Astrocyte of the hippocampus (primary cell): ENCODE measurements at places on chromosomes 5 and 9.

GRCh38 chr5:128300181-128300580 lies 216.6 kb downstream of the SLC12A2 start:
- DNase-seq: no peak

DNA sequence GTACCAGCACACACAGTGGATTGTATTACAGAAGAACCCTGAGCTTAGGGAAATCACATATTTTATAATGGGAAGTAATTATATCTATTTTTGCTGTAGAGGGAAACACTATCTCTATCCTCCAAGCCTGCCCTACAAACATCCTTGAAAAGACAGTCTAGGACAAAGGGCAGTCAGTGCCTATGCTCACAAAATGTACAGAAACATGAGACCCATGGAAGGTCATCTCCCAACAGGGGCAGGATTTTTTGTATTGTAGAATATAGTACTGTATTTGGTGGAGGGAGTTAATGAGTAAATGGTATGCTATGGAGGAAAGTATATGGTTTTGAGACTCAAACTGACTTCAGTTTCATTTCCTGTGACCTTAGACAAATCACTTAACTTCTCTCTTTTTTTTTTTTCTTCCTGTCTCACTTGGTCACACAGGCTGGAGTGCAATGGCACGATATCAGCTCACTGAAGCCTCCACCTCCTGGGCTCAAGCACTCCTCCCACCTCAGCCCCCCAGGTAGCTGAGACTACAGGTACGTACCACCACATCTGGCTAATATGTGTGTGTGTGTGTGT lies 5.8 kb upstream of the RAB14 start:
- no peak for DNase-seq

DNA sequence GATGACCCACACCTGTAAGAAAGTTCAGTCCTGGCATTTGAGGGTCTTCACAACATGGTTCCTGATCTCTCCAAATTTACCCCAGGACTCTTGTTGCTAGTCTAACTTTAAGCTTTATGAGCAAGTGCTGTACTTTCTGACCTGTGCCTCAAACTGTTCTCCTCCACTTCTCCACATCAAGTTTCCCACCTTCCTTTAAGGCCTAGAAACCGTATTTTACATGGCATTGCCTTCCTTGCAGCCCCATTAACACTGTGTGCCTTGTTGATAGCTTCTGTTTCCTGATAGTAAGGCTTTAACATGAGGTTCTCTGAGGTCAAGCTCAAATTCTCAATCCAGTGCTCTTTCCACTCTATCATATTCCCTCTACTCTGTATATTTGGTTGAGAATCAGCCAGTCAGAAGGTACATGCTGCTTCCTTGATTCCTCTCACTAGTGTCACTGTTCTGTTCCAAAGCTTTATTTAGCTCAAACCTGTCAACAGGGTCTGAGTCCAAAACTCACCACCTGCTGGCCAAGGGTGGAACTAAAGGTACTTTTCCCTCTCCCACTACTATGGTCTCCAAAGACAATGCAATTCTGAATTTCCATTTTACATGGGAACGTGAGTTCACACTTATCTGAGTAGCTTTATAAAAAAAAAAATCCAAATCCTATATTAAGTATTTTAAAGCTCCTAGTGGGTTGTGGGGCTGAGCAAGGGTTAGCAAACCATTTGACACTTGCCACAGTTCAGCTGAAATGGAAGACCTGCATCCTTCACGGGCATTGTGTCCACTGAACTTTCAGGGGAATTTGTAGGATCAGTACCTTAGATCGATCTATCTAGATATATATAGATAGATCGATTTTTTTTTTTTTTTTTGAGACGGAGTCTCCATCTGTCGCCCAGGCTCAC lies 21.1 kb downstream of the VCP start:
- peak; percentile 65 for DNase-seq

GRCh38 chr5:121296356-121296755 lies 555.3 kb upstream of the FTMT start:
- no peak for DNase-seq

DNA sequence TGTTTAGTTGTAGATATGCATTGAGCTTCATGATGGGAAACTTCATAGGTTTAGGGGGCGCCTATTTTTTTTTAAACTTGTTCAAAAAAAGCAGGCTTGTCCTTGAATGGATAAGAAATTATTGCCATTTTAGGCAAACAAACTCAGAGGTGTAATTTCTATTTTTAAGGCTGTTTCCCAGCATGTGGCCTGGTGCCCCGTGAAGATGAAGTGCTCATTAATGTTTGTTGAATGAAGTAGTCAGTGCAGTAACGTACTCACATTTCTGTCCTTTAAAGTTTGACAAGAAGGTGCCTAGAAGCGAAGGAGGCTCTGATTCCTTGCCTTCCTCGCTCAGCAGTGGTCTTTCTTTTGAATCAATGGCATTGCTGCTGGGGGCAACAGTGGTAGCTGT lies 54.3 kb downstream of the ZNF618 start:
- no peak for DNase-seq

GRCh38 chr5:65866837-65867521 lies 59.4 kb upstream of the ERBIN start:
- no peak for DNase-seq

DNA sequence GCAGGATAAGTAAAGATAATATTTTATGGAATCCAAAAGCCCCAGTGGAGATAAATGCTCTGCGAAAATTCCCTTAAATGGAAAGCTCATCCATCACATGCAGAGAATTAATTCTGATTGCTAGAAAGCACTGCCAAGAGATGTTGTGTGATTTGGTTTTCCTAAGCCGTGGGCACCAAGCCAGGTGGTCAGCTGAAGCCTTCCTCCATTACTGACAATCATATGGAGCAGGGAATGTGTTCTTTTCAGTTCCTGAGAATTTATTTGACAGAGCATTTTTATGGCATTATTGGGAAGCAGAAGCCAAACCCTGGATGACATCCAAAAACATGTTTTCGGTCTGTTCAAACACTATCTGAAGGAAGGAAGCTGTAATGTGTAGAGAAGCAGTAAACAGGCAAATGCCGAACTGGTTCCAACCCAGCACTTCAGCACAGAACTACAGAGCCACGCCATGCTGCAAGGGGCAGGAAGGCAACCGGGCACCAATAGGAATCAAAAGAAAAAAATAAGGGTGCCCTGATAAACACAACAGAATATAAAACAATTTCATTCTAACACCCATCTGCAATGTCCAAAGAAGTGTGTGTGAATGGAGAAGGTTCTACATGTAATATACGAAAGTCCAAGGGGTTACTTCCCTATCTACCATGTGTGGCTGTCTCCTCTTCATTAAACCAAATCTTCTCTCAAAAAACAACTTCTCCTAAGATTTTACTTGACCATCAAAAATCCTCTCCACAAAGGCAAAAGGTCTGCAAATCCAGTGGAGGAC lies 12.3 kb downstream of the ARSB start:
- peak; percentile 71 for DNase-seq

DNA sequence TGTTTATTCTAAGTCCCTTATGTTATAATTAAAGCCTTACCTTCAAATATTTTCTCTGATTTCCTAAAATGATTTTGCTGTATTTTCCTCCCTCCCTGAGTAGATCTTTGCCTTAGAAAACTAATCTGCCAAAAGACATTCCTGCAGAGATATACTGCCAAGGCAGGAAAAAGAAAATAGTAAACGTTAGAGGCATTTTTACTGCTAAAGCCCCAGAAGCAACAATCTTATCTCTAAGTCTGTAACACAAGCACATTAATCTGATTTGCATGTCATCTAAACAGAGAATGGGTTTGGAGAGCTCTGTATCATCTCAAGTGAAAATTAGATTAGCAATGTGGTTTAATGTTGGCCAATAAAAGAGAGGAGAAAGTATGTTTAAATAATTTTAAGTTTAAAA lies 847.7 kb downstream of the MAT2B start:
- peak; percentile 50 for DNase-seq

GRCh38 chr5:6107675-6108539 lies 270.4 kb downstream of the MED10 start:
- no peak for DNase-seq

GRCh38 chr5:170010595-170010994 lies 30.3 kb upstream of the INSYN2B start:
- no peak for DNase-seq

DNA sequence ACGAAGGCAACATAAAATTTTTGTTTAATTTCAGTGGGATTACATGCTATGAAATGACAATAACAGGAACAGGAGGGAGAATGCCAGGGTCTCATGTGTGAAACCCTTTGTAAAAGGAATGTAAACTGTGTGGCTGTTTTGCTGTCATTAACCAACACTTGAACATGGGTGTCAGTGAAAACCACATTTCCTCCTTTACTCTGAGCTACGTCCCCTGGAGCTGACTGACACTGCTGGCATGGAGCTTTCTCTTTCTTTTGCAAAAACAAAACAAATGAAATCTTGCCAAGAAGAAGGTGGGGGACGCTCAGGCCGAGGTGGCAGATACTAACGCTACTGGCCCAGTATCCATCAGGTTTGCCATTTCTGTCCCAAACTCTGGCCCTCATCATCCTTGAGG lies 121.4 kb downstream of the DMRT2 start:
- DNase-seq: no peak

DNA sequence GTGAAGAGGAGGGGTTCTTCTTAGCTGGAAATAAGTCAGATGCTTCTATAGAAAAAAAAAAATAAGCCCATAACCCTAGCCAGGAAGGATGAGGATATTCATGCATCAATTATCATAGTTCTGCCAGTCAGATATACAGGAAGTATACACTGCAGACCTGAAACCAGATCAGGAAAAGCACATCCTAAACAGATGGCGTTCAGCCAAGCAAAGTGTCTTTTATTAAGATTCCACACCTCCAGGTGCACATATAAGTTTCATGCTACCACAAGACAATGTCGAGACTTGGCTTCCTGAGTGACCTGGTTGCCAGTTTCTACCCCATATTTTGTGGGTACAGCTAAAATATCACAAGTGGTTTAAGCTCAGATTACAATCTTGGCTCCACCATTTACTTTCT lies 108.3 kb downstream of the CETN3 start:
- no peak for DNase-seq

DNA sequence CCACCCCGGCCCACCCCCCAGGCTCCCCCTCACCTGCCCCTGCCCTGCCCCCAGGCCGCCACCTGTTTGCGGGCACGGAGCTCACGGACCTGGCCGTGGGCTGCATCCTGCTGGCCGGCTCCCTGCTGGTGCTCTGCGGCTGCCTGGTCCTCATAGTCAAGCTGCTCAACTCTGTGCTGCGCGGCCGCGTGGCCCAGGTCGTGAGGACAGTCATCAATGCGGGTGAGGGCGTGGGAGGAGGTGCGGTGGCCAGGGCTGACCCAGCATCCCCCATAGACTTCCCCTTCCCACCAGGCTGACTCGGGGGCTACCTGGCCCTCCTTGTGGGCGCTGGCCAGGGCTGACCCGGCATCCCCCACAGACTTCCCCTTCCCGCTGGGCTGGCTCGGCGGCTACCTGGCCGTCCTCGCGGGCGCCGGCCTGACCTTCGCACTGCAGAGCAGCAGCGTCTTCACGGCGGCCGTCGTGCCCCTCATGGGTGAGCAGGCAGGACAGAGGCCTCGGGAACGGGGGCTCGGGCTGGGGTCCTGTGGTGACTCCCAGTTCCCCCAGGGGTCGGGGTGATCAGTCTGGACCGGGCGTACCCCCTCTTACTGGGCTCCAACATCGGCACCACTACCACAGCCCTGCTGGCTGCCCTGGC lies 3.5 kb downstream of the SLC34A3 start:
- DNase-seq: no peak

GRCh38 chr9:126854734-126855133 lies 5.7 kb upstream of the ZBTB34 start:
- DNase-seq: no peak

DNA sequence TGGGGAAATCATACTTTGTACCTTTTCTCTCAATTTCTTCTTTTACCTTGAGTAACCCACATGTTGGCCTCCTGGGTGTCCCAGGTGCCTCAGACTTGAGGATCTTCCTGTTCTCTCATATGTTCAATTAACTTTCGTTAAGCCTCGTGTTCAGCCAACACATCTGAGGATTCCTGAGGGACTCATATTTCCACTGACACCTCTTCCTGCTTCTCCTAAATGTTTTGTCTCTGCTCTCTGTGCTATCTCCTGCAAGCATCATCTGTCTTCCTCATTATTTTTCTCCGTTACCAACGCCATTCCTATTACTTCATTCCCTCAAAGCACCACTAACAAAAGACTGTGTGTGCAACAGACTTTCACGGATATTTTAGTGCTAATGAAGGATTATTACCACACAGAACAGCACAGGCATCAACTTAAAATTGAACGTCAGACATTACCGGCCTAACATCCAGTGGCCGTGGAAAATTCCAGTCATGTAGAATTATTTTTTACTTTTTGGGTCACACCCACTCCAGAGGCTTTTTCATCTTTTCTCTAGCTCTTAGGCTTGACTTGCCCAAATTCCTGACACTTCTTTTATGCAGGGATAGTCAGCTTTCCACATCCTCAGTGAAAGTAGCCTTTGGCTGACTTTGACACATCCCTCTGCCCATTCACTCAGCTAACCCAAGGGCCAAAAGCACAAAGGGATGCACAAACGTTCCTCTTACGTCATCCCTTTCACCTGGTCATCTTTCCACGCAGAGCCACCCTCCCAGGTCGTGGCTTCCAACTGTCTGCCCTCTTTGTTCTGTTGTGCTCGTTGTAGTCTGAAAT lies 46.0 kb upstream of the OSMR start:
- no peak for DNase-seq

DNA sequence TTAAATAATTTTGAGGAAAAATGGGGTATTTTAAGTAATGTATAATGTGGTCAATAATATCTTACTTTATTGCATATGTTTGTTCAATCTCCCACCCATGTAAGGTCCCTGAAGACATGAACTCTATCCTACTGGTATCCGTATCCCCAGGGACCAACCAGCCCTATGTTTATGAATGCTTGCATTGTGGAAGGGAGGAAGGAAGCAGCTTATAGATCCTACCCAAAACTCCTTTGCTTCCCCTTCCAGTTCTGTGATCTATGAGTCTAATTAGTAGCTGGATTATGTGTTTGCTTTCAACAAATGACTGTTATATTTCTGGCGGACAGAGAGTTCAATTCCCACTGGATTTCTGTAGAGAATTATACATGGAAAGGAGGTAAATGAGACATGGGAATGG lies 45.6 kb downstream of the CNTRL start:
- DNase-seq: no peak

DNA sequence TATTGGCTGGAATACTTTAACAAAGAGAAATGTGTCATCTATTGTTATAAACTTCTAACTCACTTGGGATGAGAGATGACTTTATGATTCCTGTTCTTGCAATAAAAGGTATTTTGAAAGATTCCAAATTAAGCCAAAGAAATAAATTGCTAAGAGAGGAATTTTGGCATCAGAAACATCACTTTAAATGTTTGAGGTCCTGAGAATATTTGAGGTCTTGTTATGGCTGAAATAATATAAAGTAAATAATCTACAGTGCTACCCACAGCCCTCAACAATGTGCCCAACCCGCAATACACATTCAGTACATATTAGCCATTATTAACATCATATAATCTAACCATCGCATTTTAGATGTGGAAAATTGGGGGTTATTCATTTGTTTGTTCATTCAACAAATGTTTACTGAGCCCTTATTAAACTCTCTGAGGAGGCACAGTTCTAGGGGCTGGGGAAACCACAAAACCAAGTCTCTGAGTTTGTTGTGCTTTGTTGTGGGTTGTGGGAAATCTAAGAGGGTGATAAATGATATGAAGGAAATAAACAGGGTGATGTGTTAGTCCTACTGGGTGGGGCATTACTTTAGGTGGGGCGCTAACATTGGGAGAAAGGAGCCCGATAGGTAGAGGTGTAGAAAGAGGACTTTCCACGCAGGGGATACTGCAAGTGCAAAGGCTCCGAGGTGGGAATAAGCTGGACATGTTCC lies 135.2 kb upstream of the CLINT1 start:
- peak; percentile 84 for DNase-seq
